ENCODE measurements at places on chromosomes 5 and 9.

- DNase-seq = no peak
Measured at GRCh38 chr5:33008751-33009418, 297.8 kb downstream of the NPR3 start.

DNA sequence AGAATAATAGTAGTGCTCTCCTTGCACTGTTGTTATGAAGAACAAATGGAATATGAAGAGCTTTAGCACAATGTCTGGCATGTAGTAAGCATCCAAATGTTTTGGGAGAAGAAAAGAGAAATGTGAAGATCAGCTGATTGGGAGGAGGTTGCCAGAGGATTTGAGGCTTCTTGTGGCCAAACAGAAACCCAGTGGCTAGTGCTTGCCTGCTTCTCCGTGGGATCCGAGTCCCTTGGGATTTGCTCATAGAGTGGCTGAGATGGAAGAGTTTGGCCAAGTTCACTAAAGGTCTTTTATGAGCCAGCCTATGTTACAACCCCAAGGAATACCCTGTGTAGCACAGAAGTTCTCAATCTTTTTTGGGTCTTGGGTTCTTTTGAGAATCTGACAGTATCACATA, 86.0 kb downstream of the ANGPTL2 start:
- DNase-seq = no peak

GRCh38 chr9:76153339-76153738, 240.9 kb downstream of the RFK start:
- DNase-seq = no peak

GRCh38 chr5:56569076-56569475, 246.3 kb upstream of the MAP3K1 start:
- DNase-seq = no peak

- DNase-seq = no peak
Measured at GRCh38 chr5:139856714-139857113, 61.1 kb downstream of the PSD2 start.

GRCh38 chr5:36334315-36334714, 32.6 kb upstream of the RANBP3L start:
- DNase-seq = peak; percentile 49

DNA sequence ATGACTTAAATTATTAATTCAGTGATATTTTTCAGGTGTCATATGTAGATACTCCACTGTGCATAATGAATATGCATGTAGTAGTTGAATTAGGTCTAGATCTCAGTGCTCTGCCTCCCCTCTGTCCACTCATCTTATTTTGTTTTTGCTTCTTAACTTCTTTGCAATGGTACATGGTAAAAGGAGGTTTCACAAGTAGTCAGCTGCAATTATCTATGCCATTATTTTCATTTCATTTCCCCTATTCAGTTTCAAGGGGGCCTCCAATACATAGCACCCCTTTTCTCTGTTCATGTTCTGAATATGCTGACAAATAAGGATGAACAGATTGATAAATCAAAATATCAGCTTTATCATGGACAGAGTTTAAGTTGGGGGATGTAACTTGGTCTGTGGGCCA, 511.6 kb upstream of the ZNF608 start:
- DNase-seq = no peak

DNA sequence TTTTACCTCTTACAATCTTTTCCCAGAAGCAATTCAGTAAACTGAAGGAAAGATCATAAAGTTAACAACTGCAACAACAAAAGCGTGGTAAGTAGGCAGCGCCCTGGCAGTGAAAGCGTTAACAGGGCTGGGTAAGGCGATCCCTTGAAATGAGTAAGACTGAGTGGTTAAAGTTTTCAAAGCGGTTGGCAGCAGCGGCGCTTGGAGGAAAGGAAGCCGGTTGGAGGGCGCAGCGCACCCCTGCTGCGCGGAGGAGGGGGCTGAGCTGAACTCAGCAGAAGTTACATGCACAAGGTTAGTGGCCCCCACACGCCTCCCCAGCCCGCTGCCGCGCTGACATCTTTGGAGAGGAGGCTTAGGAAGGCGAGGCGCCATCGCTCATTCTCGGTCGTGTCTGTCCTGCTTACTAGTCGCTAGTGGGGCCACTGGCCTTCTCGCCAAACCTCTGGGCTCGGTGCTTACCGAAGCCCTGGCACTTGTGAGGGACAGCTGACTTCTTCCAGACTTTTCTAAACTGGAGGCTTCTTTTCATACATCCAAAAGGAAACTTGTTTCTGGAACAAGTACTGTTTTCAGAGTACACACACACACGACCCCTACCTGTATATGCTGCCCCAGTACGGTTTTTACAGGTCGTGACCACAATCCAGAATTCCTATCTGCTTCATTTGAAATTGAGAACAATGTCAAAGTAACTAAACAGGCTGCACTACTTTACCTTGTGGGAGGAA, at the start of gene SH3RF2:
SH3RF2 (plus strand) TSS at position 178 of the 731 bp plus-strand sequence. CDS start 1,351 bp downstream, outside the sequence.
- peak; percentile 76 for DNase-seq
